ENCODE measurements at places on chromosomes 1 and 21.
A peak's percentile ranks its signal among the peaks of the same experiment; 100 is the strongest.

DNA sequence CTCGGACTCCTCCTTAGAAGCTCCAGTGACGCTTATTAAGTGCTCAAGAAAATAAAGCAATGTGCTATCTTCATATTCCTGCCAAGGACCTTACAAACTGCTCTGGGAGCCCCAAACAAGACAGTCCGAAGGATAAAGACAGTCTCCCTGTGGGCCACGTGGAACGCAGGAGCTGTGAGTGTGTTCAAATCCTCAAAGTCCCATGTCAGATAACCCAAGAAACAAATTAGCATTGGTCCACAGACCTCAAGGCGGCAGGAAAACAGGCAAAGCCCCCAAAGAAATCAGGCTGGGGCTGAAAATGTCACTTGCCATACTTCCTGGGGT is 3.0 kb upstream of the NAV1 start:
- no peak for DNase-seq
- H3K4me1 ChIP-seq: peaks cover 40% of the 10 kb centered on the region
- H3K27me3 ChIP-seq: peaks cover 46% of the 10 kb centered on the region
- no peak overlapping the region for H3K27ac ChIP-seq

DNA sequence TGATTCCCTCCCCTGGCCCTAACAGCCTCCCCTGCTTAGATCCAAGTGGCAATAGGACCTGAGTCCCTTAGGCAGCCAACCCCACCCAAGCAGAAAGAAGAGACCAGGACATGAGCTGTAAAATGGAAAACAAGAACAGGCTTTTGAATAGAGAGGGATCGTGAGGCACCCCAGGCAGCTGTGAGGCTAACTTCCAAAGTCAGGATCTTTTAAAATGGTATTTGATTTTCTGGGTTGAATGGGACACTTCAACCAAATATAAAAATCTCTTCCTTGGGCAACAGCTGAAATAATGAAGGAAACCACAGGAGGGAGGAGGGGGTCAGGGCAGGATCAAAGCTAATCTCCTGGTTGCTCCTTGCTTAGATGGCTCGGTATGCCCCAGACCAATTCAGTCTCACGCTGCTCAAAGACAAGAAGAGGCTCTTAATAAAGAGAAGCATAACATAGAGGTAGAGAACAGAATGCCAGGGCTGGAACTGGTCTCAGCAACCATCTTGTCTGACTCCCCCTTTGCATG is 28.6 kb upstream of the AVPR1B start:
- H3K36me3 ChIP-seq: no peaks in the 10 kb centered on the region
- no peaks in the 10 kb centered on the region for H3K27me3 ChIP-seq
- no peak overlapping the region for H3K27ac ChIP-seq
- H3K4me3 ChIP-seq: no peak overlapping the region

DNA sequence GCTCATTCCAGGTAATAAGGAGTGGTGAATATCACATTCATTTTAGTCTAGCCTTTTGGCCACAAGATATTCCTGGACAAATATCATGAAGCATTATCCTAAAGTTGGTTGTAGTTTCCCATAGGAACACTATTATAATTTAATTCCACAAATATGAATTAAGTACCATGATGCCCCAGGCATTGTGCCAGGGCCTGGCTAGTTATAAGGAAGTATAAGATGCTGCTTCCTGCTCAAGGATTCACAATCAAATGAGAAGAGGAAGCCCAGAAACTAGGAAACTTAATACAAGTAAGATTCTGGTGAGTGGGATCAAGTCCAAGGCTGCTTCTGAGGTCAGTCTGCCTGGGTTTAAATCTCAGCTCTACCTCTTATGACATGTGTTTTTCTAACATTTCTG is 30.6 kb upstream of the ZP4 start:
- H3K4me3 ChIP-seq: no peak overlapping the region
- no peaks in the 10 kb centered on the region for H3K27me3 ChIP-seq
- H3K36me3 ChIP-seq: no peaks in the 10 kb centered on the region
- no peak for DNase-seq
- H3K4me1 ChIP-seq: no peaks in the 10 kb centered on the region

DNA sequence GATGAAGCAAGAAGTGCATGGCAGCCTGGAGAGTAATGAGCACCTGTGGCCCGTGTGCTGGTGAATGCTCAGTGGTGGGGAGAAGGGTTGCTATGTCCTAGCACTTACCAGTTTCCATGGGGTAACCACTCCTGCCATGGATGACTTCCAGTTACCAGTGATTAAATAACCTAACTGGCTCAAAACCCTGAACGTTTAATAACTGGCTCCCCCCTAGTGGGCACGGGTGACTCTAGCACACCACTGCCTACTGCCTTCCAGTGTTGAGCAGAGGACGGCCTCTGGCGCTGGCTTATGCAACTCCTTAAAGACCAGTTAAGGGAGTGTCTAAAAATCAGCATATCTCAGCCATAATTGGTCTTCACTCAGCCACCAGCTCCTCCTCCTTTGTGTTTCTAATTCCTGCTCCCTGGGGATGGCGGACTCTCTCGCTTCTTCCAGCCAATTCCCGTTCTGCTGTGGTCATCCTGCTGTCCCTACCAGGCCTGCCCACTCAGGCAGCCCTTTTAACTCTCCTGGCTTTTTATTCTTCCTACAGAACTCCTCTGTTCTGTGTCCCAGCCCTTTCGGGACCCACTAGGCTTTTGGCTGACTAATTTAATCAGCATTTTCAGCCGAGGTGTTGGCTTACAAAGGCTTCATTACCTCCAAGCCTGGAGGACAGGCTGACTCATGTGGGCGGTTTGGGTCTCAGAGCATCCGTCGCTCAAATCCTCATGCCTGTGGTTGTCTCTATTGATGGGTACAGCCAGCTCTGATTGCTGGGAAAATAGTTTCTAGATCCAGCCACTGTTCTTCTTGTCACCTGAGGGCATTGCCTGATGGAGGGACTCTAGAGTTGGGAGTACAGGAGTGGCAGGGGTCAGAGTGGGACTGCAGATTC is 332.4 kb downstream of the CAMTA1 start:
- peaks cover 13% of the 10 kb centered on the region for H3K36me3 ChIP-seq
- DNase-seq: peak; percentile 55
- H3K4me1 ChIP-seq: peaks cover 21% of the 10 kb centered on the region
- no peak overlapping the region for H3K4me3 ChIP-seq

DNA sequence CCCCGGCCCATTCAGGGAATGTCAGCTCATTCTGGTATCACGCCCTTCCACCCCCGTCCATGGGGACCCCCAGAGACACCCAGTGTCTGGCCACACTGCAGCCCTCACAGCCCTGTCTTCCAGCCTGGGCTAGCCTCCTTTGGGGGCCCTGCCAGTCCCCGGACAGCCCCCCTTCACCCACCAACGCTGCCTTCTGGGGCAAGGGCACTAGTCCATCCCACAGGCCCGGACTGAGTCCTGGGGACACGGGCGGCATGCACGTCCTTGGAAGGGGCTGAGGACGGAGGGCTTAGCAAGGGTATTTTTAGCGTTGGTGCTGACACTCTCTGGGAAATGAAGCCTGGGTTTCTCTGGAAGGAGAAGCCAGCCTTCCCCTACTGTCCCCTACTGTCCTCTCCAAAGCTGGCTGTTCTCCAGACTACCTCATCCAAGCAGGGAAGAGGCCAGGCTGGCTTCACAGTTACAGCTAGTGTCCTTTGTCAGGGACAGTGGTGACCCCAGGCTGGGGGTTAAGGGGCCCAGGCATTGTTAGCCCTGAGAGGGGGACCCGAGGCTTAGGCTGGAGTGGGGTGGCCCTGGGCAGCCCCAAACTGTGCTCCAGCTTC is 39.5 kb downstream of the COQ8A start:
- no peaks in the 10 kb centered on the region for H3K36me3 ChIP-seq
- H3K27me3 ChIP-seq: no peaks in the 10 kb centered on the region
- H3K27ac ChIP-seq: no peak overlapping the region
- no peak for DNase-seq
- H3K4me1 ChIP-seq: 0 out of 2 replicates have a peak, but pooled peaks cover 3% of the 10 kb centered on the region

GRCh38 chr1:110765640-110766335 is 91.0 kb upstream of the KCNA3 start:
- H3K4me3 ChIP-seq: peak overlapping the region; percentile 14
- peaks cover 3% of the 10 kb centered on the region for H3K4me1 ChIP-seq
- no peak overlapping the region for H3K27ac ChIP-seq

- H3K4me1 ChIP-seq: peaks cover 21% of the 10 kb centered on the region
- 0 out of 2 replicates have a peak within 1 kb of the TSS, but pooled peaks have one; percentile 32 for H3K27ac ChIP-seq
- peaks cover 5% of the 10 kb centered on the region for H3K36me3 ChIP-seq
- peaks cover 6% of the 10 kb centered on the region for H3K27me3 ChIP-seq
- peak within 1 kb of the TSS; percentile 71 for H3K4me3 ChIP-seq
- DNase-seq: peak; percentile 82
Measured at GRCh38 chr1:1307923-1308755, at the start of the genes ACAP3 and PUSL1. TSS of gene ACAP3 (minus strand) at chr1:1307930. CDS start at chr1:1307815, 115 bp downstream. TSS of gene PUSL1 (plus strand) at chr1:1308597. CDS start at chr1:1308644, 47 bp downstream.

DNA sequence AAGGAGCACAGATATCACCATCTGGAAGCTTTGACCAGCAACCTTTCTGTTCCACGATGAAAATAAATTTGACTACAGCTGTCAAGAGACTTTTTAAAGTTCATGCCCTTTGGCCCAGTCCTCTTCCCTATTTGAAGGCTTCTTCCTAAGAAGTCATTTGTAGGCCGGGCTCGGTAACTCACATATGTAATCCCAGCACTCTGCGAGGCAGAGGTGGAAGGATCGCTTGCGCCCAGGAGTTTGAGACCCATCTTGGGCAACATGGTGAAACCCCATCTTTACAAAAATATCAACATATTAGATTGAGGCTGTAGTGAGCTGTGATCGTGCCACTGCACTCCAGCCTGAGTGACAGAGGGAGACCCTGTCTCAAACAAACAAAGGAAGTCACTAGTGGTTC is 58.3 kb upstream of the IFFO2 start:
- peaks cover 27% of the 10 kb centered on the region for H3K4me1 ChIP-seq
- DNase-seq: no peak
- H3K27me3 ChIP-seq: no peaks in the 10 kb centered on the region
- no peak overlapping the region for H3K27ac ChIP-seq
- no peak overlapping the region for H3K4me3 ChIP-seq
- H3K36me3 ChIP-seq: no peaks in the 10 kb centered on the region

GRCh38 chr1:212698467-212699103 is 1.1 kb downstream of the BATF3 start:
- DNase-seq: no peak
- peaks cover 79% of the 10 kb centered on the region for H3K27me3 ChIP-seq
- no peak overlapping the region for H3K27ac ChIP-seq
- no peaks in the 10 kb centered on the region for H3K36me3 ChIP-seq
- peak overlapping the region; percentile 46 for H3K4me3 ChIP-seq

- no peak overlapping the region for H3K27ac ChIP-seq
- DNase-seq: no peak
- no peak overlapping the region for H3K4me3 ChIP-seq
- no peaks in the 10 kb centered on the region for H3K27me3 ChIP-seq
- H3K4me1 ChIP-seq: no peaks in the 10 kb centered on the region
Measured at GRCh38 chr1:43864111-43865045, 69.2 kb upstream of the ARTN start.

DNA sequence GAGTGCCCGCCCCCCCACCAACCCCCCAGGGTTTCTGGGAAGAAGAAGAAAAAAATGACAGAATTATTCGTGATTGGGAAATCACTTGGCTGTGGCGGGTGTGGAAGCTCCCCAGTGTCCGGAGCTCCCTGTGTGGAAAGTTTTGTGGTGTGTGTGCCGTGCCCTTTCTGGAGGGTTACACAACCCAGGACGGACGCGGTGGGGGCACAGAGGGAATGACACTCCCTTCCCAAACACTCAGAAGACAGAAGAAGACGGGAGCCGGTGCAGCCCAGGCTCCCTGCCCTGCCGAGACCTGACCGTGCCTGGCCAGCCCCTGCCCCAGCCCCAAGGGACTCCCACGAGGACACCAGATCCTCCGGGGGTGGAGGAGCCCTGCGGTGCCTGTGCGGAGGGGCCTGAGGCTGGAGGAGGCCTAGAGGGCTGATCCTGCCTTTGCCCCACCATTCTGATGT is 33.0 kb upstream of the ADARB1 start:
- peaks cover 10% of the 10 kb centered on the region for H3K27me3 ChIP-seq
- H3K27ac ChIP-seq: no peak overlapping the region
- DNase-seq: no peak
- no peaks in the 10 kb centered on the region for H3K4me1 ChIP-seq
- H3K4me3 ChIP-seq: no peak overlapping the region
- H3K36me3 ChIP-seq: peaks cover 6% of the 10 kb centered on the region

- H3K36me3 ChIP-seq: no peaks in the 10 kb centered on the region
- H3K4me1 ChIP-seq: peaks cover 48% of the 10 kb centered on the region
- no peak overlapping the region for H3K27ac ChIP-seq
Measured at GRCh38 chr1:37243368-37244082, 209.2 kb upstream of the GRIK3 start.

DNA sequence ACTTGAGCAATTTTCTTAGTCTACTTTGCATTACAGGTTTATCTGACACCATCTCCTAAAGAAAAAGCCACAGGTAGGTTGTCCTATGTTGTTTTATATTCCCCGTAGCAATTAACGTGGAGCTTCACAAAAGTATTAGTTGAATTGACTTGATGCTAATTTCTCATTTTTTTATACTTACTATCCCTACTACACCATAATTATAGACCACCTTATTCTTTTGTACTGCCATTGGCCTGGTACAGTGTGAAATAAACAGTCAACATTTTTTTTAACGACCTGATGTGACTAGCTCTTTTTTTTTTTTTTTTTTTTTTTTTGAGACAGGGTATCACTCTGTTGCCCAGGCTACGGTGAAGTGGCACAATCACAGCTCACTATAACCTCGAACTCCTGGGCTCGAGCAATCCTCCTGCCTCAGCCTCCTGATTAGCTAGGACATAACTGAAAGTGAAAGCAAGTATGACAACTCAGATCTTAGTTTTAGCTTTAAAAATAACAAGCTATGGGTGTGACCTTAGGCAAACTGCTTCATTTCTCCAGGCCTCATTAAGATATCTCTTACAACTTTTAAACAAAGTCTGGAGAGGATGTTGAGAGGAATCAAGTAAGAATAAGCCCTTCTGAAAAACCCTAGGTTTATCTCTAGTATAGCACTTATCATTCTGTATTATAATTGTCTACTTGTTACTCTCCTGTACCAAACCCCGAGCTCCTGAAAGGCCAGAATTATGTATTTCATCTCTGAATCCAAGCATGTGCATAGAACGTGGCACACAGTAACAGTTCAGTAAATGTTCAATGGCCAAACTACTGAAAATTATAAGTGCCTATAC is 49.5 kb downstream of the LUZP1 start:
- DNase-seq: no peak
- H3K4me1 ChIP-seq: peaks cover 29% of the 10 kb centered on the region
- H3K27me3 ChIP-seq: no peaks in the 10 kb centered on the region
- no peak overlapping the region for H3K4me3 ChIP-seq

GRCh38 chr1:119222271-119222670 is 81.8 kb upstream of the WARS2 start:
- no peaks in the 10 kb centered on the region for H3K27me3 ChIP-seq
- no peak for DNase-seq
- H3K4me3 ChIP-seq: no peak overlapping the region
- H3K4me1 ChIP-seq: peaks cover 2% of the 10 kb centered on the region
- no peaks in the 10 kb centered on the region for H3K36me3 ChIP-seq
- no peak overlapping the region for H3K27ac ChIP-seq

DNA sequence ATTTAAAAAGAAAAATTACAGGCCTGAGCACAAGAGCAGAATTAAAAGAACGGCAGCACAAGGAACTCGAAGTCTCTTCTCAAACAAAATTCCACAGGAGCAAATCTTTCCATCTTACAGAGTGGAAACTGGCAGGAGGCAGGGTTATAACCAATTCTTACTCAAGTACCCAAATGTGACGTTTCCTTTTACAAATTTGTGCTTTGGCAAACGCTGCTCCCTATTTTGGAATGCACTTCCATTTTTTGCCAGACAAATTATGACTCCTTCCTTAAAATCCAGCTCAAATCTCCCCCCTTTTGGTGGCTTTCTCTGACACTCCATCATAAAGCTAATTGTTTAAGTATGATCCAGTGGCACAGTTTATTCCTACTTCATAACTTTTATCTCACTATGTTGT is 7.8 kb downstream of the ERI3 start:
- peaks cover 6% of the 10 kb centered on the region for H3K36me3 ChIP-seq
- H3K4me3 ChIP-seq: no peak overlapping the region
- no peak overlapping the region for H3K27ac ChIP-seq
- H3K4me1 ChIP-seq: peaks cover 29% of the 10 kb centered on the region
- H3K27me3 ChIP-seq: no peaks in the 10 kb centered on the region
